Left lung (tissue), 14 donors: ENCODE measurements at places on chromosomes 3 and 15.
A peak's percentile ranks its signal among the peaks of the same experiment; 100 is the strongest.

GRCh38 chr3:15332405-15333098 is at the start of gene SH3BP5:
TSS of gene SH3BP5 (minus strand) at chr3:15332586. CDS start at chr3:15332408, 178 bp downstream.
- peak; percentile 71 for DNase-seq

DNA sequence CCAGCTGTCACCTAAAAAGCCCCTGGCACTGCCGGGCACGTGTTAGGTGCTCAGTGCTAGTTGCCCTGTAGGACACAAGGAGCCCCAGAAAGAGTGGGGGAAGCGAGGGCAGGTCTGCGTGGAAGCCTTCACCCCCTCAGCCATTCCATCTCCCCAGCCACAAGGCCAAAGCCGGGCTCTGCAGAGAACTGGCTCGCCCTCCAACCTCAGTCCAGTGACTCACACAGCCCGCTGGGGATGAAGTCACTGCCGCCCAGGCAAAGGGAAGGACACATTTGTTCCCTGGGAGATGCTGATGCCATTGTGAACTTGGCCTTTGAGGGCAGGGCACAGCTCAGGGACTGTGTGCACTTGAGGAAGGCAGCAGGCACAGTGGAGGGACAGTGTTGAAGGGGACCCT is 48.1 kb downstream of the IQSEC1 start:
- no peak for DNase-seq

- DNase-seq: no peak
Observed at GRCh38 chr15:101219441-101219840, 32.4 kb downstream of the CHSY1 start.

DNA sequence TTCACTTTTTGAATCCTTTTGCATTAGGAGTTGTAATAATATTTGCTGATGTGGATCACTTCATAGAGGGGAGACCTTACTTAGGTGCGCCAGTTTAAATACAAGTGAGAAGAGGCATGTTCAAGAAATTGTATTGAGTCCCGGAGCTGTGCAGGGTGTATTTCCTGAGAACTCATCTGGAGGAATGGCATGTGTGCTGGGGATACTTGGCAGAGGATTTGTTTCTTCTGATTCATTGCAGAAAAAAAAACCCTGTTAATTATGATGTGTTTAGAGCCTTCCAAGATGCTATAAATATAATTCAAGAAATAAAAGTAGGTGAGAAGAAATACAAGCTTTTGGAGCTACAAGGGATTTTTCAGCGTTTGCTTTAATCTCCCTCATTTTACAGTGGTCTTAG is 97.6 kb downstream of the TPRG1 start:
- DNase-seq: no peak

DNA sequence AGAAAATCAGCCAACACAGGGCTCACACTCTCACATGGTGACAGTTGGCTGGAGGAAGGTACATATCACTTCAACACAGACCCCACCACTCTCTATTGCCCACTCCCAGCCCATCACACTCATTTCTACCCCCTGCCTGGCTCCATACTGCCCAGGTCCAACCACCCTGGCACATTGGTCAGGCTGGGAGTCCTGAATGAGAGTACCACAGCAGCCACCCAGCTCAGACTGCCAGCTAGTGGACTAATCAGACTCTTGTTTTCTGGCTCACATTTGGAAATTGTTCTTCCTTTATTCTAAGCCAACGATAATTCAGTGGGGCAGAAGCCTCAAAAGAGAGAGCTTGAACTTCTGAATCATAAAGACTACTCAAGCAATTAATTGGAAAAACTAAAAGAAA is 20.0 kb downstream of the MRPL46 start:
- no peak for DNase-seq

DNA sequence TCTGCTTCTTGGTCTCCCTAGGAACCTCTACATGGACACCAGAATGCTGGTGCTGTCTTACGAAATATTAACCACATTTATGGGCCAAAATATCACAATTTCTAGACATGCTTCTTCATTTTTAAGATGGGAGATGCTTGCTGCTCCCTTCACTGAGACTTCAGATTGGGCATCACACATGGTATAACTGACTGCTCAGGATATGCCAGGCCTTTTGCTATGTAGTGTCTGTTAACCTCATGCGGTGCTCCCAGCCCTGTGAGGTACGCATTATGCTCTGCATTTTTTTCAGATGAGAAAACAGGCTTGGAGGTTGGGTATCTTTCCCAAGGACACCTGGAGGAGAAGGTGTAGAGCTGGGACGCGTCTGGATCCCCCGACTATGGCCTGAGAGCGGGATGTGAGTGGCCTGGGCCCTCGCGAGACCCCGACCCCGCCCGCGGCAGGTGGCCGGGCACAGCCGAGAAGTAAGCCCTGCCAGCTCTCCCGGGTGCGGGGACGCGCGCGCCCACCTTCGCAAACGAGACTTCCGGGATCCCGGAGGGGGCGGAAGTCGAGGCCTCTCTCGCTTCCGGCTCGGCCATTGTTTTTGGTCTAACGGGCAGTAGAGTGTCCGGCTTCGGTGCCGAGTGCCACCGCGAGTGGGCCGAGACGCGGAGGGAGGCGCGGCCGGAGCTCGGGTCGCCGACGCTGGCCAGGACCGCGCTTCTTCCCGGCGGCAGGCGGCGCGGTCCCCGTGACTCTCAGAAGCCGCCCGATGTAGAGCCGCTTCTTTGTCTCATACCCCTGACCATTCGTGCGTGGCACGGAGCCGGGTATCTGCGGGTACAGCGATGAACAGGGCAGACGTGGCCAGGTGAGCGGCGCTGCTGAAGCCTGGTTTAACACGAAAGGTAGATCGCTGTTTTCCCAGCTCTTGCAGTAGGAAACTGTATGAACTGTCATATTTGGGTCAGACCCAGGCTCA is at the start of gene ZKSCAN7:
Gene ZKSCAN7 (plus strand): TSS at position 568 of the 967 bp plus-strand sequence. CDS start 1,855 bp downstream, outside the sequence.
- peak; percentile 90 for DNase-seq

GRCh38 chr3:119173325-119173724 is at the start of gene UPK1B:
TSS of gene UPK1B (plus strand) at chr3:119173598. CDS start at chr3:119186742, 13,144 bp downstream.
- no peak for DNase-seq

GRCh38 chr3:133246773-133247172 is 153.1 kb upstream of the BFSP2 start:
- no peak for DNase-seq

GRCh38 chr15:40437752-40438687 is 2.7 kb upstream of the BAHD1 start:
- DNase-seq: no peak

- DNase-seq: no peak
Observed at GRCh38 chr3:12968541-12968940, 104.7 kb downstream of the IQSEC1 start.

DNA sequence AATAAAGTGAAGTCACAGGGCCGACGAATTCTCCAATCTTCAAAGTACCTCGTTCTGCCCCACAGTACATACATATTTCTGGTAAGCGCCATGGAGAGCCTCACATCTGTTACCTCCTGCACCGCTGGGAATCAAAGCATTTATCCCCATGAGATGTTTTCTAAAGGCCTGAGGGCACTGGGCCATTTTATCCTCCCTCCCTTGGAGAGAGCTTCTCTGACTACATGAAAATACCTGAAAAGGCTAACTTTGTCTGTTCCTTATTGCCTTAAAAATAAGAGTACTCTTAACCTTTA is 148.1 kb downstream of the RORA start:
- no peak for DNase-seq

GRCh38 chr15:69543681-69544364 is 91.2 kb downstream of the RPLP1 start:
- no peak for DNase-seq

GRCh38 chr15:71055461-71055860 is 59.8 kb upstream of the THSD4 start:
- no peak for DNase-seq

- peak; percentile 89 for DNase-seq
Observed at GRCh38 chr3:11282250-11283138, 10.3 kb downstream of the ATG7 start.

DNA sequence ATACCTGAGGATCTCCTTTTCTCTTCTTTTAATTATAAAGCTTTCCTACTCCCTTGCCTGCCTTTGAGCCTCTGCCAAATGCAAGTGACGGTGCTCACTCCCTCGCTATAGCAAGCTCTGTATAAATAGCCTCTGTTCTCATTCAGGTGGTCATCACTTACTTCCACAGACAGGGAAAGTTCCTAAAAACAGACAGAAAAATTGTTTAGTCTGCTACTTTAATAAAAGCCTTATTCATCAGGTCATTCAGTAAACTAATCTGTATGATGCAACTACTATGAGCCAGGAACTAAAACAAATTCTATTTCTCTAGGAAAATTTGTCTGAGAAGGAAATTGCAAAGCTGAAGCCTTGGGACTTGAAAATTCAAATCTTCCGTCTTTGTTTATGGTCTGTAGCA is 10.2 kb upstream of the DLG1 start:
- no peak for DNase-seq

GRCh38 chr15:99485153-99485961 is 80.4 kb upstream of the MEF2A start:
- DNase-seq: no peak

- no peak for DNase-seq
Observed at GRCh38 chr3:134211797-134212196, 38.9 kb downstream of the RYK start.

DNA sequence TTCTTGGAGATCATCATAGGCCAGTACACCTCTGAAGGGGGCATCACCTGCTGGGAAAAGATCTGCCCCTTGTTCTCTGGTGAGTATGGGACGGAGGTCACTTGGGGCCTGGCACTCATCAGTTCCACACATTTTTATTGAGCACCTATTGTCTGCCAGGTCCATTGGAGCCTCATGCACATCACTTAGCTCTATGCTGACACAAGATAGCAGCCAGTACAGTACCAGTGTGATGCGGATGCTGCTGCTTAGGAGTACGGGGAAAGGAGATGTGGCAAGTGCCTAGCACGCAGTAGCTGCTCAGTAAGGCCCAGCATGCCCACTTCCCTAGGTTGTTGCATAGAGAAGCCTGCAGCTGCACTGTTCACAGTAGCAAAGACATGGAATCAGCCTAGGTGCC is 43.4 kb downstream of the SLC6A6 start:
- no peak for DNase-seq

DNA sequence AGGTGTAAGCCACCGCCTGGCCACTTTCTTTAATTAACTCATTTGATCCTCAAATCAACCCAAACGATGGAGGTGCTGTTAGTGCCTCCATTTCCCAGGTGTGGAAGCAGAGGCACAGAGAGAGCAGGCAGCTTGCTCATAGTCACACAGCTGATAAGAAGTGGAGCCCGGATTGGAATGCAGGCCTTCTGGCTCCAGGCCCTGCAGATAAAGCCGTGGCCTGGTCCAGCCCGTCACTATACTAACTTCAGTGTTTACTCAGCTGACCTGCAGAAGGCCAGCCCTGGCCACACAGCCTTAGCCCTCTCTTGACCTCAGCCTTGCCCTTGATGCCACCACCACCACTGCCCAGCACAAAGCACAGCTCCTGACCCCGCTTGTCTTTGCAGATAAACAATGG is 116.7 kb downstream of the NUP210 start:
- DNase-seq: no peak

DNA sequence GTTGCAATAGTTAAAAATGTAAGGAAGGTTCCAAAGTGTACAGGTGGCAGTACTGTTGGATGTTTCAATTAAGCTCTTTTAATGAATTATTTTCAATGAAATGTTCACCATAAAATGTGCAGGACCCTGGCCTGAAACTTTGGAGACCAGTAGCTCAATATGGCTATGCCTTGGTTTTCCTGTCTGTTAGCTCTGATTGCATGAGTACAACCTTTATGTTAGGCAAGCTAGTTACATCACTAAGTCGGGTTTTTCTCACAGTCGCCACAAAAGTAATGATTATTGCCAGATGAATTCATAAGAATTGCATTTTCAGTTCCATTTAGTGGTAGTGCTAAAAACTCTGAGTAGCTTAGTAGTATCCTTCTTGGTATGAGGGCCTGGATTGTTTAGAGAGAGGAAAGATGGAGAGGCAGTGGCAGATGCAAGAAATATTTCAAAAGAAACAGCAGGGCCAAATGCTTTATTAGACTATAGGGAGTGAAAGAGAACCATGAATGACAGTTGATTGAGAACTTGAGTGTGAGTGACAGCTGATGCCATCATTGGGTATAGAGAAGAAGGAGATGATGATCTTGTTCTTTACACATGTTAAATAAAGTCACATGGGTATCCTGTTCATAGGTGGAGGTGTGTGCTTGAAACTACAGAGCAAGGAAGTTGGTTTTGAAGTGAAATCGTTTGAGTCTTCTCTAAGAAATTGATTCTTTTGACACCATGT is 109.5 kb downstream of the AKAP13 start:
- DNase-seq: no peak

GRCh38 chr15:69114331-69114928 is 46.0 kb upstream of the GLCE start:
- no peak for DNase-seq

- DNase-seq: peak; percentile 67
Observed at GRCh38 chr15:77607111-77607893, 25.4 kb downstream of the LINGO1 start.

GRCh38 chr3:67875338-67875737 is 220.9 kb upstream of the SUCLG2 start:
- no peak for DNase-seq

DNA sequence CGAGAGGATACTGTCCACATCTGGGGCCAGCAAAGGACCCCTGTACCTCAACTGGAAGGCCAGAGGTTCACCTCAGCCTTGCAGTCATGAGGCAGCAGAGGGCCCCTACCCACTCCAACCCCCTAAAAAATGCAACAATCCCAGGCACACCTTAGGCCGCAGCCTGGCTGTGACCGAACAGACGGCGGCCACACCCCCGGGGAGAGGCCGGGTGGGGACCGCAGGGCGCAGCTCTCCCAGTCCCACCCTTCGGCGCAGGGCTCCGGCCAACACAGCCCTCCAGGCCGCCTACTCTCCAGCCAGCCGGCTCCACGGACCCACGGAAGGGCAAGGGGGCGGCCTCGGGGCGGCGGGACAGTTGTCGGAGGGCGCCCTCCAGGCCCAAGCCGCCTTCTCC is 457 bp upstream of the DNAJA4 start:
- DNase-seq: no peak

DNA sequence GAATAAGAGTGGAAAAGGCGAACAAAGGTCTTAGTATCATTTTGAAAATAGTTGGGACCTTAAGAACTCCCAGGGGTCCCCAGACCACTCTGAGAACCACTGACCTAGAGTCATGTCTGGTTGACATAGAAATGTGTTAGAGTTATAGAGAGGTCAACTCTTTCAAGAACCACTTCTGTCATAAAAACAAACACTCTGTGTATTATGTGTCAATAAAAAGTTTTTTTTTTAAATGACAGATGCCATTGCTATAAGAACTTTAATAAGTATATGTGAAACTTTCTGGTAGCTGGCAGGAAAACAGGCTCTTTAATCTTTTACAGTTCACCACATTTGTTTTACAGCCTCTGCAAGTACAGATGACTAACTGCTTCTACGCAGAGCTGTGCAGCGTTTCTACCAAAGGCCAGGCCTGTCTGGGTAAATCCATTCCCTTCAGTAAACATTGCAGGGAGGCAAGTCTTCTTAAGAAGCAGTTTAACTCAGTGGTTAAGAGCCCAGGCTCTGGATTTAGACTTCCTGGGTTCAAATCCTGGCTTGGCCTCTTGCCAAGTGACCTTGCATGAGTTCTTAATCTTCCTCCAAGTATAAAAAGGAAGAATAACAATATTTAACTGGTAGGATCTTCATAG is 56.6 kb downstream of the RFTN1 start:
- DNase-seq: no peak

GRCh38 chr3:163196245-163196644 is 1699.6 kb downstream of the OTOL1 start:
- no peak for DNase-seq

GRCh38 chr3:167950212-167950611 is 145.5 kb downstream of the GOLIM4 start:
- no peak for DNase-seq

GRCh38 chr15:89665449-89666181 is 10.3 kb upstream of the KIF7 start:
- peak; percentile 51 for DNase-seq
